Adipocyte (in vitro differentiated cells): ENCODE measurements at places on chromosomes 5 and 9.
A peak's percentile ranks its signal among the peaks of the same experiment; 100 is the strongest.

DNA sequence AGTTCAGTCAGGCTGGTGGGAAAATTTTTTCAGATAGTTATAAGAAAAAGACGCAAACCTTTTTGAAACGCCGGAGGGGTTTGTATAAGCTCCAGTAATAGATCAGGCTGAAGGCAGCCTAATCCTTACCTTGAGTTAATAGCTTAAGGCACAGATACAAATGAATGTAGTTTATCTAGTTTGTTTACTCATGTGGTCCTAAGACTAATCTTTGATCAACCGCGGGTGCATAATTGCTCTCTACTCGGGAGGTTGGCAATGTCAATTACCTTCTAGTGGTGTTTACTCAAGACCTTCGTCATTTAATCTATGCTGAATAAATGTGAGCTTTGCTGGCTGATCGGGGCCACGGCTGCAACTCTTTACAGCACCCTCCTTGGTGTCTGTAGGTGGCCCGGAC lies 665 bp upstream of the INSL4 start:
- no peak for DNase-seq

- peak; percentile 54 for DNase-seq
These were observed 372.8 kb downstream of the KIAA0825 start for GRCh38 chr5:94245608-94246007.

GRCh38 chr5:376799-377325 lies 55.3 kb downstream of the AHRR start:
- DNase-seq, result no peak

GRCh38 chr5:147869112-147869511 lies 9.4 kb upstream of the SCGB3A2 start:
- no peak for DNase-seq

GRCh38 chr5:87410931-87411330 lies 1.8 kb downstream of the CCNH start:
- peak; percentile 78 for DNase-seq

- DNase-seq, result no peak
These were observed 57.4 kb downstream of the THBS4 start for GRCh38 chr5:80092486-80093107.

DNA sequence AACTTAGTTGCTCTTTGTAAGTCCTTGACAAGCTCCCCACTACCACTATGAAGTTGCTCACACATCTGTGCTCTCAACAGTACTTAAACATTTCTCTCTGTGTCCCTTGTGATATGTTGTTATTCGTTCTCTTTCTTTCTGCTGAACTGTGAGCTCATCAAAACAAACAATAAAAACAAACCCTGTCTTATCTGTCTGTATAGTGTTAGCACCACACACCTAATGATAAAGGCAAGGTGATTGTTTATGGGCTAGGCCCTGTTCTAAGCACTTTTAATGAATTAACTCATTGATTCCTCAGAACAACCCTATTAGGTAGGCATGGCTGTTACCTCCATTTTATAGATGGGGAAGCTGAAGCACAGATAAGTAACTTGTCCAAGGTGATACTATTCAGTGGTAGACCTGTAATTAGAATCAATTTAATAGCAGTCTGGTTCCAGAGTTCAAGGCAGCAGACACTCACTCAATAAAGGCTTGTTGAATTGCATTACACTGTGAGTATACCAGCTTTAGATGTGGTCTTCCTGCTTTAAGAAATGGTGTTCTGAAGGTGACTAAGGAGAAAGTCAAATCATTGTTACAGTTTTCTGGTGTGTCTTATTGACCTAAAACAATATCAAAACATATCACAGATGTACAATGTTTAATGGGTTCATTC lies 153.6 kb upstream of the ELL2 start:
- DNase-seq, result no peak

DNA sequence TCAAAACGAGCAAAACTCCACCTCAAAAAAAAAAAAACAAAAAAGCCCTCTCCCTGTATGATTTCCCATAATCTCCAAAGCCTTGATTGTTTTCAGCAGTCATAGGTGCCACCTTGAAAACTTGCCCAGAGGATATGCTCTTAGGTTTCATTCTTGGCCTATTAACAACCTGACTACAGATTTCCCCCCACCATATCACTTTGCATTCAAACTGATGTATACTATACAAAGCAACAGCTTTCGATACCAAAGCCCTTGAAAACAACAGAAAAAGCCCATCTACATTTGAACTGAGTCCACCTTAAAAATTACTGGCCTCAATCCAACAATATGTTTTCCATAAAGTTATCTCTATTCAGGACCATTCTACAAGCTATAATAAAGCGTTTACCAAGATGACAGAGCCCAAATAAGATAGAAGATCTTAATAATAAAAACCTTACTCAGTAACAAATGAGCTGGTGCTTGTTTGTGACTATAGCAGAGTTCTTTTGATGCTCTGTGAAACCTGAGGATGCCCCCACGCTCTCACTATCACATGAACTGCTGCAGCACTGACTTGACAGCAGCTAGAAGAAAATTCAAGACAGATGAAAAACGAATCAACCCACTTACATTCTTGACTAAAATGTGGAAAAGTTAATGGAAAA lies 44.4 kb downstream of the FNBP1 start:
- DNase-seq, result peak; percentile 36

DNA sequence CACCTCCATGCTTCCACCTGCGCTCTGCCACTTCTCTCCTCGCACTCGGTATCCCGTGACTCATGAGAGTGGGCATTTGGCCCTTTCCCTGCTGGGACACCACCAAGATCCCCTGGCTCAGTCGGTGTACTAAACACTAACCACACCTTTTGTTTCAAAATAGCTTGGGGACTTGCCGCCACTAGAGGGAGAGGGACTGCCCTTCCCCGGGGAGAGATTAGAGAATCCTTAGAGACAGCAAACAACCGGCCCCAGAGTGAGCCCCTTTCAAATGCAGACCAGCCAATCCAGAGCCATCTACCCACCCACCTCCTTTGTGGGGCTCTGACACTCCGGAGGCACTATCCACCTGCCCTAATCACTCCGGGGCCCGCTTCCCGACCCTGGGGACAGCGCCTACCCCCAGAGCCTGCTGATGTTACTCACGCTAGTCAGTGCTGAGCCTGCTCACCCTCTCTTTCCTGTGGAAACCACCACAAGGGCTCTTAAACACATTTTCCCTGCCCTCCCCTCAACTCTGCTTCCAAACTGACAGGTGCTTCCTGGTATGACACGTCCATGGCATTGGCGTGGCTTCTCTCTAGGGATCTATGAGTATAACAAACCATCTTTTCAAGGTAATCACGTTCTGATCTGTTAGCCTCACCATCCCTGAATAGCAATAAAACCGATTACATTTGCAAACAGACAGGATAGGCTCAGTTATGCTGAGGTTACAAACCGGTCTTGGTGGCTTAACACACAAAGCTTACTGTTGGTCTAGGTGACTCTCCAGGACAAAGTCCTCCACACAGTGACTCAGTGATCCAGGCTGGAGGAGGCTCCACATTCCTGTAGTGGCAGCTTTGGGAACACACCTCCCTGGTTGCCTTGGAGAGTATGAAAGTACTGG lies 180.1 kb upstream of the MVB12B start:
- DNase-seq, result no peak

GRCh38 chr5:88923623-88924329 lies 40.8 kb upstream of the MEF2C start:
- DNase-seq, result no peak

GRCh38 chr5:53425687-53426511 lies 54.5 kb upstream of the FST start:
- DNase-seq, result no peak

GRCh38 chr9:129250786-129251185 lies 72.7 kb upstream of the IER5L start:
- DNase-seq, result no peak

DNA sequence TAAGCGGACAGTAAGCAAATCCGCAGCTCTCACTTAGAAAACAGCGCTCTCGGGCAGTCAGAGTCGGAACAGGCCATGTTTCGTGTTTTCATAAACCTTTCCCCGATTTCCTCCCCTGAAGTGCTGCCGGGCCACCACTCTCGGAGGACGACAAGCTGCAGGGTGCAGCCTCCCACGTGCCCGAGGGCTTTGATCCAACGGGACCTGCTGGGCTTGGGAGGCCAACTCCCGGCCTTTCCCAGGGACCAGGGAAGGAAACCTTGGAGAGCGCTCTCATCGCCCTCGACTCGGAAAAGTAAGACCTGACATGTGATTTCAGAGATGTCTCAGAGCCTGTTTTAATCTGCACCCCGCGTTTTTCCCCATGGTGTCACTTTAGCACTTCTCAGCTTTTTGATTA lies 99.8 kb upstream of the CACNA1B start:
- DNase-seq, result no peak

GRCh38 chr5:135241536-135241935 lies 157.5 kb downstream of the MACROH2A1 start:
- no peak for DNase-seq

GRCh38 chr5:82160948-82161347 lies 117.2 kb downstream of the RPS23 start:
- no peak for DNase-seq

- no peak for DNase-seq
These were observed 71.8 kb upstream of the TAF11L2 start for GRCh38 chr5:17426104-17426749.

GRCh38 chr5:149694007-149694406 lies 36.1 kb upstream of the PPARGC1B start:
- DNase-seq, result no peak

DNA sequence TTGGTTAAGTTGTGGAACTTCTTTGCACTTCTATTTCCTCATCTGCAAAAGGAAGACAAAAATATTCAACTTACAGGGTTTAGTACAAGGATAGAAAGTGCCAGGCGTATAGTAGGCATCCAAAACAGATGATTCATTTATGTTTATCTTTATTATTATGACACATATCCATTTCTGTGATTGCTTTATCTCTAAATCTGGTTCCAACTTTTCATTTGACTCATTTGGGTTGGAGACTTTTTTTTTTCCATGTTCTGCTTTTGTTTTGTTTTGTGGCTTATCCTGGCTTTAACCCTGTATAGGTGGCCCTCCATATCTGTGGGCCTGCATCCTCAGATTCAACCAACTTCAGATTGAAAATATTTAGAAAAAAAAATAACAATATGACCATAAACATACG lies 186.7 kb upstream of the SLC24A2 start:
- DNase-seq, result no peak

DNA sequence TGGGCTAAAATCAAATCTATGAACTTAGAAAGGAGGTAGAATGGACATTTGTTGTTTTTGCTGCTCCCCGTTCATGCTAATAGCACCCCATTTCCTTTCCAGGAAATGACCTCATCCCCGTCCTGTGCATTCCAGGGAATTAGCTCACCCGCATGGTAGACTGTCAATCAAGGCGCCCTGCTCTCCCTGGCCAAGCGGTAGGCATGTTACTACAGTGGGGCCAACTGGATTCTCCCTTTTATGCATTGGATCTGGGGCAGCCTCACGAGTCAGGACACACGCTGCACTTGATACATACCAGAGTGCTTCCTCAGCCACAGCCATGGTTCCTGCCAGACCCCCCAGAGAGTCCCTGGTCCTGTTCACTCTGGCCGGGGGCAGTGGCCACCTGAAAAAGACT lies 111.0 kb upstream of the PTCH1 start:
- no peak for DNase-seq

DNA sequence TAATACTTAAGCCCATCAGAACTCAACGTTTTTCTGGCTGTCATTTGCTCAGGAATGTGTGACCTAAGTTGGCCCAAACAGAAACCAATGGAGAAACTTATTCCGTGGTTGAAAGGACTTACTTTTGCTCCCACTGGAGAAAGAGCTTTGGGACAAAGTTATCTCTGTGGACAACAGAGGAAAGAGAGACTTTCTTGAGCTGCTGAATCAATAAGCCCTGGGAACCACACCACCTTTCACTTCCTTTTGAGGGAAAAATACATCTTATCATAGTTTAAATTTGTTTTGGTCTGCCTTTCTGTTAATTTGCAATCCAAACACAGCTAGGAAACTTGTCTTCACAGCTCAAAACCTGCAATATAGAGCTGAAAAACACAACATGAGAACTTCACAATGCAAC lies 62.8 kb upstream of the VCAN start:
- DNase-seq, result no peak

GRCh38 chr9:98022447-98022846 lies 34.1 kb upstream of the NANS start:
- DNase-seq, result no peak

GRCh38 chr5:172525996-172526360 lies 71.7 kb upstream of the SH3PXD2B start:
- DNase-seq, result no peak

GRCh38 chr5:114636271-114636670 lies 274.4 kb downstream of the KCNN2 start:
- no peak for DNase-seq

GRCh38 chr9:120242116-120242811 lies 337.7 kb downstream of the CDK5RAP2 start:
- DNase-seq, result no peak

DNA sequence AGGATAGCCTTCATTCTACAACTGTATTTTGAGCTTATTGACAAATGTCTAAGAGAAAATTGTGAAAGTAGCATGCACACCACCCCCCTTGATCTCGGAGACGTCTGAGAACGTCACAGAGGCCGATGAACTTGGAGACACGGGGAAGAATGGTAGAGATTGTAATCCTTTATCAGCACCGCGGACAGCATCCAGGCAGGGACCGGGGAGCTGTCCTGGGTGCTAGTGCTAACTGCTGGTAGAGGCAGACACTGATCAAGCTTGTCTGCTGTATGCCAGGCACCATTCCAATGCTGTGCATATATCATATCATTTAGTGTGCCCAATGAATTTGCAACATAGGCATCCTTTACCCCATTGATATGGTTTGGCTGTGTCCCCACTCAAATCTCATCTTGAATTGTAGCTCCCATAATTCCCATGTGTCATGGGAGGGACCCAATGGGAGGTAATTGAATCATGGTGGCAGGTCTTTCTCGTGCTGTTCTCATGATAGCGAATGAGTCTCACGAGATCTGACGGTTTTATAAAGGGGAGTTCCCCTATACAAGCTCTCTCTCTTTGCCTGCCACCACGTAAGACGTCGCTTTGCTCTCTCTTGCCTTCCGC lies 98.8 kb downstream of the LHX2 start:
- peak; percentile 77 for DNase-seq

DNA sequence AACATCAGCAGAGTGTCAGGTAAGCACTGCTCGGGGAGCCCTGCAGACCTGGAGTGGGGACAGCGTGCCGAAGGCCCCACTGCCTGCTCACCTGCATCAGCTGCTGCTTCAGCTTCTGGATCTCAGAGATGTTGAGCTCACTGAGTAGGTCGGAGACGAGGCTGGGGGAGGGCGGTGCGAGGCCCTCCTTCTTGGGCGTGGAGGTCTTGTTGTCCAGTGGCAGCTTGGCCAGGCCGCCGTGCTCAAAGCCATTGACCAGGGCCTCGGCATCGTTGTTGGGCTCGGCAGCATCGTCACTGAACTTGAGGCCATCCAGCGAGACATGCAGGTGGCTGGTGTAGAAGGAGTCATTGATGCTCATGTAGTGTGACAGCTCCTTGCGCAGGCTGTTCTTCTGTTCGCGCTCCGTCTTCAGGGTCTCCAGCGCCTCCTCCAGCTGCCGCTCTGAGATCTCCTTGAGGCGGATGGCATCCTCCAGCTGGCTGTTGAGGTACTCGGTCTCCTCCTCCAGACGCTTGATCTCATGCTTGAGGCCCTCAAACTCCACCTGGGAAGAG lies 44.3 kb downstream of the BICD2 start:
- no peak for DNase-seq

- peak; percentile 27 for DNase-seq
These were observed 480 bp upstream of the TXNDC8 start for GRCh38 chr9:110338143-110338542.

- peak; percentile 33 for DNase-seq
These were observed 349.3 kb downstream of the SEMA5A start for GRCh38 chr5:9196403-9197227.
